ENCODE measurements at places on chromosomes 6 and 20.

GRCh38 chr6:56725254-56725653, 82.6 kb upstream of the DST start:
- no peak for DNase-seq

GRCh38 chr6:167668754-167669552, 157.8 kb upstream of the AFDN start:
- no peak for DNase-seq

DNA sequence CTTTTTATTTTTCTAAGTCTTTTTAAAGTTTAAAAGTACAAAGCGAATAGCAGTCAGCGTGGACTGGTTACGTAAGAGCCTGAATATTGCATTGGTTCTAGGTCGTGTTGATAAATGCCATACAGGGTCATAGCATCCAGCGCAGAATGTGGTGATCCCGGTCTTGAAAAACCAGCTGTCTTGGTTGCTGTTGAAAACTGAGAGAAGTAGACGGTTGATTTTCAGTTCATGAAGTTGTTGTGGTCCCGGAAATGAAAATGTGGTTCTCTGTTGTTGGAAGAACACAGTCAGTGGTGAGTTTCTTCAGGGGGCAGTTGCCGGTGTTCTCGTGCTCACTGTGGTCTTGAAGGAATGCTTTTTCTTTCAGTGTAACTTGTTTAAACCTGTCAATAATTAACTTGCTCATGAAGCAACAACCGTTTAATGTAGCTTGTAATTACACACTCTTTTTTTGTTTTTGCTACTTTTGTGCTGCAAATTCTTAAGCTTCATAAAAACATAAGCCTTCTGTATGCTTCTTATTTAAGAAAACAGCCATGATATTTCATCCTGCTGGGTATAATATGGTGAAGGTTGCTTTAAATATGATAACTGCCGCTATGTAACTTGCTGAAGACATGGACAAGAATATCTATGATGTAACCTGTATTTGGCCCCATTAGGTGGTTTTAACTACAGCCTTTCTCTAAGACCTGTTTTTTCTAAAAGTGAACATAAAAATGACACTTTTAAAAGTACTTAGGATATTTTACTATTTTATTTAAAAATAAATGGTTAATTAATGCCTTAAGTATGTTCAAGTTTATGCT, 64.8 kb upstream of the KIF25 start:
- DNase-seq: no peak

DNA sequence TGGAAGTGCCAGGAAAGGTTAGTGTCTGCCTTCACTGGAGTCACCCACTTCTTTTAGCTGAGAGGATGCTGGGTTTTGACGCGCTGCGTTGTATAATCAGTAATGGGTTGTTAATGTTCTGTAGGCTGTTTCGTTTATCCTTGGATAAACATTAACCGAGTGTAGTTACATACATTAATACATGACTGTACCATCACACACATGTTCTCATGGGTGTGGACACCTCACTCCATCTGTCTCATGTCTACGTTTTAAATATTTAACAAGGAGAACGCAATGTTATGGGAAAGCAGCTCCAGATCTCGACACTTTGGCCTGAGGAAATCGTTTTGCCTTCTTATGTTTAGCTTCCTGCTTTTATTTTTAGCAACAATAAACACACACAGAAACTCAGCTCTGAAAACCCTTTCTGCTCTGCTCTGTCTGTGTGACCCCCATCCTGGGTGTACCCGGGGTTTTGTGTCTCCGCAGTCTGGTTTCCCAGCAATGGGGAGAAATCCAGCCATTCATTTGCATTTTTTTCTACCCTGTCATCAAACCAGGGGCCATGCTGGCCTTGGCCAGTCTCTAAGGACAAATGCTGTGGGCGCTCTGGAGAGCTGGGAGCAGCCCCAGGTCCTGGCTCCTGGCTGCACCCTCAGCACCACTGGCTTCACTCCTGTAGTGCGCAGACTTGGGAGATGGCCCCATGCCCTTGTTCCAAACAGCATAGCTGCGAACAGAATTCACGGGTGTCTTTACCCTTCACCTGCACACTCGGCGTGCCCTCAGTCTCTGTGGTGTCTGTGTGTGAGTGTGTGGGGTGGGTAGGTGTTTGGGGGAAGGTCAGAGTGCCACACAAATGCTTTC, 110.8 kb downstream of the ERMARD start:
- no peak for DNase-seq

DNA sequence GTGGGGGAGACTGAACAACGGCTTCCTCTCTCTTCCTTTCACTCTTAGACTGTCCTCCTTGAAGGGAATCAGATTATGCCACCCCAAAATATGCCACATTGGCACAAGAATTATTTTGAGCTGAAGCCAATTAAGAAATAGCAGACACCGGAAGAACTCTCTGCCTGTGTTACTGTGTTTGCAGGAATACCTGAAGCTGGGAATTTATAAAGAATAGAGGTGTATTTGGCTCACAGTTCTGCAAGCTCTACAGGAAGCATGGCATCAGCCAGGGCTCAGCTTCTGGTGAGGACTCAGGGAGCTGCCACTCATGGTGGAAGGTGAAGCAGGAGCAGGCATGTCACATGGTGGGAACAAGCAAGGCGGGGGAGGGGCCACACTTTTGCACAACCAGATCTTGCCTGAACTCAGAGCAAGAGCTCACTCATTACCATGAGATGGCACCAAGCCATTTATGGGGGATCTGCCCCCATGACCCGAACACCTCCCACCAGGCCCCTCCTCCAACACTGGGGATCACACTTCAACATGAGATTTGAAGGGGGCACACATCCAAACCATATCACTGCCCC, 46.0 kb downstream of the PCNA start:
- DNase-seq: no peak

GRCh38 chr6:27720607-27721580, 191.3 kb downstream of the OR2B2 start:
- no peak for DNase-seq
